Brain pericyte (primary cell): ENCODE measurements at places on chromosomes 11 and 22.

DNA sequence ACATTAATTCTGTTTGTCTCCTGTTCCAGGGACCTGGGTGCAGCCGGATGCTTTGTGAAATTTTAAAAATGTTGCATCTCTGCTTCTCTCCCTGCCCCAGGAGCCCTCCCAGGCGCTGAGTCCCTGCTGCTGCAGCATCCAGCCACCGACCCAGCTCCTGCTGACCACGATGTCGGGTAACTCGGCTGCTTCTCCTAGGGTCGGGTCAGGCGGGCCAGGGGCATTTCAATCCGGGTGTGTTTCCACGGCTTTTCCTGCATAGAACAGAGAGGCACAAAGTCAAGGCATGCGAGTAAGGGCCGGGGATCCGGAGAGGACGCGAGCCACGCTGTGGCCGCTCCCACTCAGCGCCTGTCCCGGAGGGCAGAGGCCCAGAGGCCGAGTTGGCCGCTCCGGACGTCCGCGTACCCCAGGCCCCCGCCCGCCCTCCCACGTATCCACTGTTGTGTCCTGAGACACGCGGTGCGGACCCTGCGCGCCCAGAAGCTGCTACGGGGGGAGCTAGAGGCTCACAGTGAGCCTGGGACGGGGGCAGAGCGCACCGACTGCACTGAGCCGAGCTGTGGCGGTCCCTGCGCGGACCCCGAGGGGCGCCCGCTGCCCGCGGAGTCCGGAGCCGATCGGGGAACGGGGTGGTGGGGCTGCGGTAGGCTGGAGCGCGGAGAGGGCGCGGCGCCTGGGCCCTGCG, at the start of gene POU2AF3:
POU2AF3 (plus strand) TSS at position 134 of the 688 bp plus-strand sequence; CDS start at position 170, 36 bp downstream.
- no peak for DNase-seq

DNA sequence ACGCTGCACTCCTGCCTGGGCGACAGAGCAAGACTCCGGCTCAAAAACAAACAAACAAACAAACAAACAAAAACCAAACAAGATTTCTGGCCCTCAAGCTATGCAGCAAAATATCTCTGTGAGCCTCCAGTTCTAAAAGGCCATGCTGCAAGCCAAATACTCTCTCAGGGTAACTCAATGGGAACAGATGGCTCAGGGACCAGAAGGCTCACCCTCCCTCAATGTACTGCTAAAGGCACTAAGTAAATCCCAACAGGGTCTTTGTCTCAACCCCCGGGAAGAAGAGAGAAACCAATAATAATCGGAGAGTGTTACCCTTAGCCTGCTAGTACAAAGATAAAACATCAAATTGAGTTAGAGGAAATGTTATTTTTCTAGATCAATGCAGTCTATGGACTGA, 119.7 kb upstream of the ZC3H12C start:
- no peak for DNase-seq

GRCh38 chr11:64415996-64416728, 57.2 kb downstream of the RPS6KA4 start:
- DNase-seq: no peak

GRCh38 chr11:4508886-4509285, 26.4 kb downstream of the OR52K1 start:
- DNase-seq: no peak

DNA sequence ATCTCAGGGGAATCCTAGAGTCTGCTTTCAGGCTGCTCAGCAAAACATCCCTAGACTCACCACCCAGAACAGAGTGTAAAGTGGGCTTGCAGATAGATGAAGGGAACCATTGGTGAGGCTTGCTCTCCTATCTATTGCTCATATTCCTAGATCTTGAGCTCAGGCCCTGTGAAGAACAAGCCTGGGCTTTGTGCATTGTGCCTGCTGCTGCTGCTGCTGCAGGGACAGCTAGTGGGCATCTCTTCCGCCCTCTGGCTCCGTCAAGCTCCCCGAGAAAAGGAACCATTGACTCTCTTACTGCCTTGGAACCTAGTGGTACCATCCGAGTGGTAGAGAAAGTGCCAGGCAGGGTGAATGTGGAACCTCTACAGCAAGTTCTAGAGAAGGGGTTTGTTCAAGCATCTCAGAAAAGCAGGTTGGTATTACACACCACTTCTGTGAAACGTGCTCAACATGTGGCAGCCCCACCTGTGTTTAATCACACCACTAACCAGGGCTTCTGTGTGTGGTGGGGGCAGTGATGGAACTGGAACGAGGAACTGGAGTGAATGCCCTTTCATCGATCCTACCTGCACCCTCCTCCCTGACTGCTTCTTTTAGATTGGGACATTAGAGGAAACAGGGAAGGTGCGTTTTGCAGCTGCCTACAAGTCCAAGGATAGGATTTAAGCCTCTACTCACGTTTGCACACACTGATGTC, 4.4 kb downstream of the BACE1-AS start:
- DNase-seq: no peak

GRCh38 chr11:30916764-30917163, 330.6 kb upstream of the MPPED2 start:
- DNase-seq: no peak

DNA sequence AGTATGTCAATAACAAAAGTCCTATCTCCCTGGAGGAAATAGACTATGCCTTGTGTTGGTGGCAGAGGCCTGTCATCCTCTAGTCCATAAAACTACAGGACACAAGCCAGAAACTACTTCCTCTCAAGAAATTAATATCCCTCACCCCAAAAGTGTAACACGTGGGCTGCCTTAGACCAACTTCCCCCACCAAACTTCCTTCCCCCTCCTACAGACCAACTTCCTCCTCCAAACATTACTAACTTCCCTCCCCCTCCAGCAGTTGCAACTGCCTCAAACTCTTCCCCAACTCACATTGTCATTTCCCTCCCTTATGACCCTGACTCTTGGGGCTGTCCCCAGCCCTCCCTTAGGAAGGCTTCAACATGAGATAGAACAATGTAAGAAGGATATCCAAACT, 6.3 kb downstream of the OR52K2 start:
- no peak for DNase-seq

DNA sequence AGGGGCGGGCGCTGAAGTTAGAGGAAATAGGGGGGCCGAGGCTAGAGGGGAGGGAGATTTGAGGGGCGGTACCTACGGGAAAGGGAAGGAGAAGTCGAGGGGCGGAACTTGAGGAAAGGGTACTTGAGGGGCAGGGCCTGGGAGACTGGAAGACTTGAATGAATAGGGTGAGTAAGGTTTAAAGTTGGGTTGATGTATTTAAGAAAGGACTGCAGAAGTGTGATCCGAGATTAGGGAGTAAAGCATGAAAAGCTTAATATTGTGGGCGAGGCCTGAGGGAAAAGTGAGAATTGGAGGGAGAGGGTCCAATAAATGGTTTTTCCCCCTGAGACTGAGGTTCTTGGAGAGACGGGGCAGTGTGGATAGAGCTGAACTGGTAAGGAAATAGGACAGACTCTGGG, 723 bp downstream of the HSCB start:
- DNase-seq: no peak

GRCh38 chr22:26770624-26771023, 113.2 kb downstream of the MIAT start:
- DNase-seq: no peak

DNA sequence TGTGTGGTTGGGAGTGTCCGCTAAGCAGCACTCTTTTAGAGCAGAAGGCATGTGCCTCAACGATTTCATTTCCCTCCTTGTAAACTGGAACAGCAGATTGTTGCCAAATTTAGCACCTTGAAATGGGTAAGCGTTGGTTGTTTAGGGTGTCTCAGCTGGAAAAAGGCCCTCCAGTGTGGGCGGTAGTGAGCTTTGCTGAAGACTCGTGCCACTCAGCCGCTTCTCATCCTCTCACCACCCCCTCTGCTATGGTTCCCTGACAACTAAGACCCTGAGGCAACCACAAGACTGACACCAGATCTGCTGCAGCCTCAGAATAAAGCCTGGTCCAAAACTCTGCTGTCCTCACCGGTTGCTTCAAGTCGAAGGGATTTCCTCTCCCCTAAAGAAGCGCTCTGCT, 9.9 kb upstream of the FERMT3 start:
- DNase-seq: no peak

- no peak for DNase-seq
Measured at GRCh38 chr11:88229303-88229702, 54.1 kb upstream of the RAB38 start.

- DNase-seq: no peak
Measured at GRCh38 chr11:70304208-70304603, 33.7 kb downstream of the PPFIA1 start.

GRCh38 chr11:61911128-61911700, 6.2 kb downstream of the RAB3IL1 start:
- DNase-seq: no peak

DNA sequence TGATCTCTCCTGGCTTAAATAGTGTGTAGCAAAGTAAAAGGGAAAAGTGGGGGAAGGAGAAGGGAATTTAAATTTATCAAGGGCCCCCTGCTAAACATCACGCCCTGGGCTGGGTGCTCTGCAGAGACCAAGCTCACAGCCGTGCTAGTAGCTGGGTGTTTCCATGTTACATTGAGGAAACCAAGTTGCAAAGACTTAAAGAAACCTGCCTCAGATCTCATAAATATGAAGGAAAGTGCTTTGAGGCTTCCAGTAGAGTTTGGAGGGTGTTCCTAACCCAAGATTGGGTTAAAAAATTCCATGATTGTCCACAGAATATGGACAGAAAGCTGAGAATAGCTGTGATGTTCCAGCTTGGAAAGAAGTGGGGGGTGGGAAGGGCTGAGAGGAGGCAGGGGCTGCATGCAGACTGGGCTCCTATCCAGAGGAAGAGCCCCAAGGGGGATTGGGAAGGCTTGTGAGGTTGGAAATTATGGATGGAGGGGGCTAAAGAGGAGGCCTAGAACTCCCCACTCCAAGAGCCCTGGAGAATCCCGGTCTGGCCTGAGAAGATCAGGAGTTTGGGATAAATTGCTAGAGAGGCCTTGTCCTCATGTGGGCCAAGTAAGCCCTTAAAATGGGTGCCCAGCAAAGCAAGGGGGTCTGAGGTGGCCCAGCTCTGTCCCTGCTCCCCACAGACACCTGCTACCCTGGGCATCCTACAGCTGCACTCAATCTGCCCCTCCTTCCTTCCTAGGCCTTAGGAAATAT, 25.0 kb upstream of the OAF start:
- no peak for DNase-seq

GRCh38 chr11:128928400-128928799, 14.3 kb downstream of the TP53AIP1 start:
- no peak for DNase-seq

DNA sequence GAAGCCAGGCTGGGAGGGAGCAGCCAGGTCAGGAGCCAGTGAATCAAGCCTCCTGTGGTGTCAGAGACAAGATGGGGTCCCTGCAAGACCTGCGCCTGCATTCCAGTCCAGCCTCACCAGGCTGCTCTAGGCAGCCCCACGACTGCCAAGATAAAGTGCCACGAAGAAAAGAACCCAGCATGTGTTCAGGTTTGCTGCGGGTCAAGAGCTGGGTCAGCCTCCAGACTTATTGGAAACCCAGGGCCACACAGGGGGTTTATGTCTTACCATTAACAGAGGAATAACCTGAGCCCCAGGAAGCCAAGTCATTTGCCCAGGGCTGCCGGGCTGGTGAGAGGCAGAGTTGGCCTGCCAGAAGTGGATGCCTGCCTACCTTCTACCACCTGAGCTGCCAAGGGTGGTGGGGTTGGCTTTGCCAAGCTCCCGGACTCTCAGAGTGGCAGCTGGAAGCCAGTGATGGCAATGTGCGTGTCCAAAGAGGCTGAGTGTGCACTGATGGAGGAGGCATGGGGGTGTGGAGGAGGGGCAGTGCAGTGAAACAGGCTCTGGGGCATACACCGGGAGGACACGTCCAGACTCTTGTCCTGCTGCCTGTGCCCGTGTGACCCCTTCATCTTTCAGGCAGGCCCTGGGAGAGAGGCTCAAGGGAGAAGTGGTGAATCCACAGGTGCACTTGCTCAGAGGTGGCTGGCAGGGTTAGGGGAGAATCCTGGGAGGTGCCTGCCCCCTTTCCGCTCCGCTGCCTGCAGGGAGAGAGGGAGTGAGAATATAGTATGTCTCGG, 1.7 kb downstream of the RASD2 start:
- no peak for DNase-seq

- DNase-seq: no peak
Measured at GRCh38 chr22:37762389-37762836, 45.3 kb upstream of the GCAT start.

DNA sequence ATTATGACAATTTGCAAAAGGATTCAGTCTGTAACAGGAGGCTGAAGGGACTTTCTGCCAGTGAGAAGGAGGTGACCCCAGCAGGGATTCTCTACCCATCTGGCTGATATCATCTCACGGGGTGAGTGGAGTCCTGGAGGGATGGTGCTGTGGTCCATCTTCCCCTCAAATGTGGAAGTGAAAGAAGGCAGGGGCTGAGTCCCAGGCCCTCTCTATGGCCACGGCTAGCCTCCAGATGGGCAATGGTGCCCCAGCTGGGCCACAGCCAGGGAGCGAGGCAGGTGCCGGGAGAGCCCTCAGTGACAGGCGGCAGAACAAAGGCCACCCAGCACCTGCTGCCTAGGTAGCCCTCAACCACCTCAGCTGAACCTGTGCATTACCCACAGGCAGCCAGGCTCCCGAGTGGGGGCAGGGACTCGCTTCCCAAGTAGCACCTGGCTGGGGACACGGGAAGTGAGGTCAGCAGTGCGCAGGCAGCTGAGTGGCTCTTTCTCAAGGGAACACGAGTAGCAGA, 6.7 kb downstream of the NECTIN1 start:
- no peak for DNase-seq

DNA sequence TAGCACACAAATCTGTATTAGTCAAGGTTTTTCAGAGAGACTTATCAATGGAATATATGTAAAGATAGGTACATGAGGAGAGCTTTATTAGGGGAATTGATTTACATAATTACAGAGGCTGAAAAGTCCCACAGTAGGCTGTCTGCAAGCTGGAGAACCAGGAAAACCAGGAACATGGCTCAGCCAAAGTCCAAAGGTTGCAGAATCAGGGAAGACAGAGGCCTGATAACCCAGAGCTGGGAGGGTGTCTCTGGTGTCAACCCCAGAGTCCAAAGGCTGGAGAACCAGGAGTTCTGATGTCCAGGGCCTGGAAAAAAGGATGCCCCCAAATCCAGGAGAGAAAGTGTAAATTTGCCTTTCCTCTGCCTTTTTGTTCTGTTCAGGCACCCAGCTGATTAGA, 16.3 kb upstream of the OR5F1 start:
- no peak for DNase-seq

DNA sequence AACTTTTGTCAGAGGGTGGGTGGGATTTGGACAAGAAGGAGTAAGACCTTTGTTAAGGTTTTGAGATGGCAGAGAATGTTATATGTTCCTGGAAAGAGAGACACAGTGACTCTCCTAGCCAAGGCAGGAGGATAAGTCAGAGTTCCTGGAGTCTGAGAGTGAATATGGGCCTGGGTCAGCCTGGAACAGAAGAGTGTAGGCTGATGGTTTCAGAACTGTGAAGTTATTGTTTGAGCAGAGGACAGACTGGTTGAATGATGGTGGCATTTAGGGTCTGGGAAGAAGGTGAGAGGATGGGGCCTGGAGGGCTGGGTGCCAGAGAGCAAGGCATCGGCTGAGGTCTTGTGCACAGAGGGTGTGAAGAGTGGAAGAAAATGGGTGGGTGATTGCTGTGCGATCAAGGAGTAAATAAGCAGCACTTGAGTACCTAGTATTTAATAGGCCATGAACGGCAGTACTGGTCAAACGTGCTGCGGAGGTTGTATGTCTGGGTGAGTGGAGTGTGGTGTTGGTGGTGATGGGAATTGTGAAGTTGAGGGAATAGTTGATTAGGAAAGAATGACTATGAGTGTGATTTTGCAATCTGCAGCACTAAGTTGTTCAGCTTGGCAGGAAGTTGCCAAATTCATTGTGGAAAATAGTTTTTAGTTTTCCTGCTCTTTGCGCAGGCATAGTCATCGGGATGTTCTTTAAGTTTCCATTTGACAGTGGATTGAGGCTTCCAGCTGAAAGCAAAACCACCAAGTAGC, 1.8 kb downstream of the PANX1 start:
- DNase-seq: no peak

GRCh38 chr22:32473388-32473952, 1.1 kb upstream of the FBXO7 start:
- no peak for DNase-seq

GRCh38 chr11:48154151-48154550, 62.5 kb upstream of the OR4B1 start:
- no peak for DNase-seq
